GM06990 (cell line): ENCODE measurements at places on chromosomes 1 and 21.

- no peak for DNase-seq
These were observed 92.5 kb downstream of the CDC42BPA start for GRCh38 chr1:227225715-227226346.

DNA sequence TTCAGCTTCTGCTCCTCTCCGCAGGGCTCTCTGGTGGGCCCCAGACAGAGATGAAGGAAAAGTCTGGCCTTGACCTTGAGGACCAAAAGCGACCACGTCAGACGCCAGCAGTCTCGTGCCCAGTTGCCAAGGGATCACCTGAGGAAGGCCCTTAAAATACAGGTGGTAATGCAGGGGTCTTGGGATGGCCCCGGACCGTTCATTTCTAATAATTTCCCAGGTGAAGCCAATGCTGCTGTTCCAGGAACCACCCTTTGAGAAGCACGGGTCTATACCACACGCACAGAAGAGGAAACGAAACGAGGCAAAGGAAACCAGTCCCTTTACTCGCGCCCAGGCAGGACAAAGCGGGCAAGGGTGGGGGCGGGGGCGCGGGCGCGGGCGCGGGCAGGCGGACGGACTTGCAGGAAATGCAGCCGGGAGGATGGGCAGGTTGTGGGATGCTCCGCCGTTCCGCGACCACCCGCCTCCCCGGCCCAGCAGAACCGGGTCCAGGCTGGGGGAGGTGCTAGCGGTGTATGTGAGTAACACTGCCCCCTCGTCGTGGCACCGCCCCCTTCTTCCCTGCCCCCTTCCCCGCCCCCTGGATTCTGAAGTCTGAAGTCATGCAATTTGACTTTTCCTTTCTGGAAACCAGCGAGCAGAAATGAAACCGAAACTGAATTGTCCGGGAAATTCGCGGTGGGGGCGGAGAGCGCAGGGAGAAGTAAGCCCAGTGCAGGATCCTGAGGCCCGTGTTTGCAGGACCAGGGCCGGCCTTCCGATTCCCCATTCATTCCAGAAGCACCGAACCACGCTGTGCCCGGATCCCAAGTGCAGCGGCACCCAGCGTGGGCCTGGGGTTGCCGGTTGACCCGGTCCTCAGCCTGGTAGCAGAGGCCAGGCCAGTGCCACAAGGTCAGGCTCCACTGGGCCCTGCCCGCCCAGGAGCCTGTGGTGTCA, 5.8 kb upstream of the MX1 start:
- DNase-seq: peak; percentile 80

GRCh38 chr1:167462341-167462740, 56.0 kb downstream of the CD247 start:
- no peak for DNase-seq

DNA sequence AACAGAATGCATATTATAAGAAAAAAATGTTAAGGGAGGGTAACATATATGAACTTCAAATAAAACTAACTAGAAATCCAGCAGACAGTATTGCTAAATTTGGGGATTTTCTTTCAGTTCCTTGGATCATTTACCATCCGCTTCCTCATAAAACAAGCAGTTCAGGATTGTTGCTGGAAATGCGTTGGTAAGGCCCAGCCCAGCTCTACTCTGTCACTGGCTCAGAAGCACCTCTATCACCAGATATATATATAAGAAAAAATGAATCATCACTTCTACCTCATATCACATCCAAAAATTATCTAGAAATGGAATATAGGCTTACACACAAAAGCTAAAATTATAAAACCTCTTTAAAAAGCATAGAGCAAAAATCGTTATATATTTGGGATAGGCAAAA, 28.2 kb upstream of the COG2 start:
- DNase-seq: no peak

DNA sequence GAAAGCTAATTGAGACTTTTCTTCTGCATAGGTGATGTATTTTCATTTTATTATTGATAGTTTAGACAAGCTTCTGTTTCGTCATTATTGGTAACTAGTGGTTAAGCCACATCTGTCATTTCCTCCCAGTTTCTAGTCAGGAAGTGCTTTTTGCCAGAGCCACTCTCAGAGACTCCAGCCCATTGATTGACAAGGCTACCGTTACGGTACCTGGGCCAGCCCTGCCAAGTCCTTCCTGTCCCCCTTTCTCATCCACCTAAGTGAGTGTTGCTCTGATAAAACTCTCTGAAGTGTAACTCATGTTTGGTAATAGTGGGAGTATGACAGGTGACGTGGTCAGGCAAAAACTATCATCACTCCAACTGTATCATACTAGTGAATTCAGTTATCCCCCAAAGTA, 29.6 kb upstream of the AGL start:
- peak; percentile 17 for DNase-seq

GRCh38 chr1:30695439-30695841, 27.9 kb downstream of the MATN1 start:
- no peak for DNase-seq
